Fibroblast of skin of right biceps (primary cell): ENCODE measurements at places on chromosomes 2 and 18.
A peak's percentile ranks its signal among the peaks of the same experiment; 100 is the strongest.

GRCh38 chr2:126616606-126617069, 39.3 kb upstream of the GYPC start:
- DNase-seq: no peak

GRCh38 chr18:50928551-50928950, 39.3 kb upstream of the ELAC1 start:
- peak; percentile 41 for DNase-seq

GRCh38 chr2:33064349-33064801, 117.6 kb downstream of the LTBP1 start:
- DNase-seq: no peak

DNA sequence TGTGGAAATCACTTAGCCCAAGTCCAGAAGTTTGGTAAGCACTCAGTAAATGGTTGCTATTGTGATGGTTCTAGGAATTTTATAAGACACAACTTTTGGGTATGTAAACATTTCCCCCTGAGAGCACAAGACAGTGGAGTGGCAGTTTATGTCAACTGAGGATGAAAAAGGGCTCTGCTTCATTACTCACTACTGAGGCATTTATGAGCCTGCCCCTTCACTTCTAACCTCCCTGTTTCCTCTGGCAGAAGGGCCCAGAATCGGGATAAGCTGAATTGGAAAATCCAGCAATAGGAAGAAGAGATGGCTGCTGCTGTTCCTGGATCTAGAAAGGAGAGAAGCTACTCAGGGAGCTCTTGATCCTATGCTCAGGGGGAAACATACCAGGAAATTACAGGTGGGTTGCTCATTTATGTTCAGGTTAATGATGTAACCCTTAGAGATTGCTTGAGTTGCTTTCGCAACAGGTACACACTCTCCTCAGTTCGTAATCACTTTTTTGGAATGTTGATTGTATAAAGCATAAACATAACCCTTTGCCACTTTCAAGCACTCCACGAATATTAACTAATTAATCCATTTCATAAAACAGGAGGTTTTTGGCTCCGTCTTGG, 46.3 kb downstream of the ADCYAP1 start:
- DNase-seq: no peak

DNA sequence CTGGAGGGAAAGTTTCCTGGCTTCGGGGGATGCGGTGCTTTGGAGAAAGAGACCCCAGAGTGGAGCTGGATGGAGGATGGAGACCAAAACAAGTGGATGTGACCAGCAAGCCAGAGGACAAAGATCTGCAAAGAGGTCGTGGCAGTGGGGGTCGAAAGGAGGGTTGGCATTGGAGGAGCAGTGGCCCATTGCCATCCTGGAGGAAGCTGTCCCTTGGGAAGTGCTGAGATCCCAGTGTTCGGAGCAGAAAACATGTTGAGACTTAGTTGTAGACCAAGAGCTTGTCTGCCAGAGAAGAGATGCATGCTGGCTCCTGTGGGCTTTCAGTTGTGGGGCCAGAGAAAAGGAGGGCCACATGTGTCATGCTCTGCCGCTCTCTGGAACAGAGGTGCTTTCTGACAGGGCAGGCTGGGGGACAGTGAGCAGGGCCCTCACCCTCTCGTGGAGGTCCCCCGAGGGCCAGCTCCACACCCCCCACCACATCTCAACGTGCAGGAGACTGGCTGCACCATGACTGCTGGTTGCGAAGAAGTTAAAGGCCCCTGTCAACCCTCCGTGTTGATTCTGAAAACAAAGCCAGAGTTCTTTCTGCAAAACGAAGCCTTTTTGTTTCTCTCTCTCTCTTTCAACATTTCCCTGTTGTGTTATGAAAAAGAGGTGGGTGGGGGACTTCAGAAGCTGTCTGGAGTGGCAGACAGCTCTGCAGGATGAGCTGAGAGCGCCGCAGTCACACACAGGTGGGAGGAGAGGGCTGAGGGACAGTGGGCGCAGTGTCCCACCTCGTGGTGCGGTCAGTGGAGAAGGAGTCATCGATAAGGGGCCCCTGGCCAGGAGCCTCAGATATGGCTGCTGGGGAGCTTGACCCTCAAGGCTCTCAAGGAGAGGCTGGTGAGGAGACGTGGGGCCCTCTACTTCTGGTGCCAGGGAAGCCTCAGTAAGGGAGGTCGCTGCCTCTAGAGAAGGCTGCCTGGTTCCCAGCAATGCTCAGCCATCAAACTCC, 77.6 kb upstream of the BCL2L11 start:
- DNase-seq: no peak

DNA sequence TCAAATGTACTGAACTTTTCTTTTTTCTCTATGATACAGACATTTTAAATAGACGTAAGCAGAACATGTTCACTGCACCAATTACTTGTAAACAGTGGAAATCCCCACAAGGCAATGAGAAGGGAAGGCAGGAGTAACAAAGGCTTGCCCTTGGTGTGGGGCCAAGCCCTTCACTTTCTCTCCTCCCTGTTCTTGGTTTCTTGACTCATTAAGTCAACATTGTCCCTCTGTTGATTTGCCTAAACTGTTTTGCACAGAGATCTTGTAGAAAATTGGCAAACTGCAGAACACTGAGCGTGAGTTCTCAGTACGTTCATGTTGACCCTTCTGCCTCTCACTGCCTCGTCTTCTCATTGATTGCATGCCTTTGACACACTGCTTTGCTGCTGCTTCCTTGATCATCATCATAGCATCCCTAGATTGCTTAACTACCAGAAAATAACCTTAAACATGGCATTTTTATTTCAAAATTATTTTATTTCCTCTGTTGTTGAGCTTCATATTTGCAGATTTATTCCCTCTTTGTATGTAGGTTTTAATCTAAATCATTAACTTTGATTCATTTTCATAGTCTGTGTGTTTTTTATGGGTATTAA, 257.7 kb downstream of the PTGR3 start:
- DNase-seq: peak; percentile 67

GRCh38 chr2:25279091-25279651, 62.6 kb downstream of the DNMT3A start:
- DNase-seq: peak; percentile 22

- no peak for DNase-seq
These were observed 56.1 kb downstream of the CCDC141 start for GRCh38 chr2:178993788-178994187.

GRCh38 chr18:25896956-25897355, 193.5 kb downstream of the SS18 start:
- no peak for DNase-seq

DNA sequence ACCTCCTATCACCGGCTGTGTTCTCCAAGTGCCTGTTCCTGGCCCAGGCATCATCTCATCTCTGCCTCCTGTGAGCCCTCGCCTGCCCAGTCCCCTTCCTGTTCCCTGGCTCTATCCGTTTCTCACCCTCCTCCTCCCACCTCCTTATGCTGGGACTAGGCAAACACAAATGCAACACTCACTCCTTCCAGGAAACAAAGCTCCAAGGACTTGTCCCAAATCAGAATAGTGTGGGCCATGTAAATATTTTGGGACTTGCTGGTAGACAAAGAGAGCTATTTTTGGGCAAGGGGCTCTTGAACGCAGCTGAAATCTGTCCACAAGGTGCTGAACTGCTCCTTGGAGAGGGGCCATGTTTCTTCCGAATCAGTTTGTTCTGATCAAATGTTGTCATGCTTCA, 25.3 kb downstream of the MBP start:
- DNase-seq: no peak

DNA sequence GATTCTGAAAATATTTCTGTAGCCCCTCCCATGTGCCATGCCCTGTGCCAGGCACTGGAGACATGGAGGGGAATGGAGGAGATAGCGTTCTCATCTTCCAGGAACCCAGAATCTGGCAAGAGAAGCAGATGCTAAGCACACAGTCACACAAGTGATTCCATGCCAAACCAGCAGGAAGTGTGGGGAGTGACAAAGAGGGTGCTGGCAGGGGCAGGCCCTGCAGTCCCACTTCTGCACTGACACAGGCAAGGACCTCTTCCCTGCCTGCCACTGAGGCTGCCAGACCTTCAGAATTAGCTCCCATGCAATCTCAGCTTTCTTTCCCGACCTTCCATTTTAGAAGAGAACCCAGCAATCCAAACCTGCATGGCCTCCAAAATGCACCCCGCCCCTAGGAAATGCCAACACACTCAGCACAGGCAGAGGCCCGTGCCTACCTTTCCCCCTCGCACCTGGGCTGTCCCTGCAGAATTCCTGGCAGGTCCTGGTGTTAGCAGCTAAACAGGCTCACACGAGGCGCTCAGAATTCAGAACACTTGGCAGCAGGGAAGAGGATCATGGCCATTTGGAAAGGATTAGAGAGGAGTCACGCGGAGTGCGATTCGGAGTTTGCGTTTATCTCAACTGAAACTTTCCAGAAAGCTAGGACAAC, 155.3 kb downstream of the MSH2 start:
- peak; percentile 20 for DNase-seq

- no peak for DNase-seq
These were observed 103.4 kb downstream of the ZFP36L2 start for GRCh38 chr2:43123028-43123427.

- no peak for DNase-seq
These were observed 37.9 kb downstream of the BUB1 start for GRCh38 chr2:110639972-110640371.
